ENCODE measurements at places on chromosomes 16 and 17. TPM values are rescaled to one million over a fixed set of nuclear protein-coding genes. Genes with fewer than 3 reads are reported as not detected.

GRCh38 chr16:14501331-14502255 lies 128.5 kb downstream of the PARN start:
- DNase-seq = peak; percentile 63

KRTAP4-3 gene
- not detected for polyA plus RNA-seq

DNA sequence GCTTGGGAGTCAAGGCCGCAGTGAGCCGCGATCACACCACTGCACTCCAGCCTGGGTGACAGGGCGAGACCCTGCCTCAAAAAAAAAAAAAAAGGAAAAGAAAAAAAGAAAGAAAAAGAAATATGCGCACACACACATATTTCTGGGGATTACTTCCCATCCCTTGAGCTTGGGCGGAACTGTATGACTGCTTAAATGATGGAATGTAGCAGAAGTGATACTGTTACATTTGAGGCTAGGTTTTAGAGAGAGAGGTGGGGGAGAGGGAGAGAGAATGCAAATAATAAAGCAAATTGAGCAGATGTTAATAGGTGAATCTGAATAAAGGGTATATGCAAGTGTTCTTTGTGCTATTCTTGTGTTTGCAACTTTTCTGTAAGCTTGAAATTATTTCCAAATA lies 12.0 kb upstream of the USP32 start:
- no peak for DNase-seq

DHX58 gene
- 4.2 TPM for polyA plus RNA-seq

DNA sequence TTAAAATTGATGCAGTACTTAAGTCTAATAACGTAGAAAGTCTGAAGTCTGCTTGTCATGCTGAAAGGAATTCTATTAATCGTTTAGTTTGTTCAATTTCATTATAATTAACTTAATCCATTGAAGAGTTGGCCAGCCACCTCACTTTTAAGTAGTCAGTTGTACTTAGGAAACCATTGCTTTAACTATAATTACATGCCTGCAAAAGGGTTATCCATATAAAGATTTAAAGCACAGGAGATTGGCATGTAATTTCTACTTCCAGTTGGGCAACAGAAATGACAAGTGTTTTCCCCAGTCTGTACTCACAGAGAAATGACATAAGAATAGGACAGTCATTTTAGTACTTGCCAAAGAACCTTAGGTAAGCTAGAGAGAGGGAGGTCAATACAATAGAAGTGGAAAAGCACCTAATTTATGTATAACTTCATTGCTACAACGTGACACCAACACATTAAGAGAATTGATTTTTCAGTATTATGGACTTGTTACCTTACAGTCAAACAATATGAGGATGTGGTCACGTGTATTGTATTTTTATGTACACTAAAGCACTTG lies 3.7 kb upstream of the USP32 start:
- no peak for DNase-seq

DNA sequence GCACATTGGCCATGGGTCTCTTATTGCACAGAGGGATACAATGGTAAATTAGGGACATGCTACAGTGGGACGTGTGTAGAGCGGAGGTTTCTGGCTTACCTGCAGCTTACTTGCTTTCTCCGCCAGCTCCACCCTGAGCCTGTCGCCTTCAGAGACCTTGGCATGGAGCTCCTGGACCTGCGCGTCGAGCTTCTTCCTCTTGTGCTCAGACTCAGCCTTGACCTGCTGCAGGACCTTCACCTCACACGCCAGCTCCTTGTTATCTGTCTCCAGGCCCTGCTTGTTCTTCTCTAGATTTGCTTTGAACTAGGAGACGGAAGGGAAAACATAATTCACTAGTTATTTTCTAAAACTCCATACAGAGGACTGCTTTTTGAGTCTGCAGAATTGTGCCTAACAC lies 63.5 kb downstream of the NDEL1 start:
- DNase-seq = no peak

SRL gene
- 3.7 TPM for polyA plus RNA-seq

ARL5C gene
- not detected for polyA plus RNA-seq

DNA sequence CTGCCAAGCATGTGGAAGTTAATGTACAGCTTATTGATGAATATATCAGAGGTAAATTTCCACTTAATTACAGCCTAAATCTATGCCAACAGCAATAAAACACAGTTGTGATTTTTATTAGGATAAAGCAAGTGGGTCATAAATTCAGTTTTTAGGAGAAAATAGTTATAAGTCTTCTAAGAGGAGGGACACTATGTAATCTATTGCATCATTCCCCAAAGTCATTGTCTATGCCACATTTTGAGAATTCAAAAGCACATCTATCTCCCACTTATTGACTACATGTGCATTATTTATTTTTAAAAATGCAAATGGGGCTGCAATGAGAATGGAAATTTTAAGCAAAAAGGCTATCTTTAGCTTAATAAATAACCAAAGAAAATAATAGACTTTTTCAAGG lies 23.7 kb upstream of the NSRP1 start:
- DNase-seq = no peak

- no peak for DNase-seq
Measured at GRCh38 chr17:66678827-66679226, 156.1 kb upstream of the CACNG5 start.

ZCCHC14 gene
- polyA plus RNA-seq = 22.2 TPM

GRCh38 chr17:64698725-64699124 lies 36.6 kb upstream of the SMURF2 start:
- no peak for DNase-seq

DNA sequence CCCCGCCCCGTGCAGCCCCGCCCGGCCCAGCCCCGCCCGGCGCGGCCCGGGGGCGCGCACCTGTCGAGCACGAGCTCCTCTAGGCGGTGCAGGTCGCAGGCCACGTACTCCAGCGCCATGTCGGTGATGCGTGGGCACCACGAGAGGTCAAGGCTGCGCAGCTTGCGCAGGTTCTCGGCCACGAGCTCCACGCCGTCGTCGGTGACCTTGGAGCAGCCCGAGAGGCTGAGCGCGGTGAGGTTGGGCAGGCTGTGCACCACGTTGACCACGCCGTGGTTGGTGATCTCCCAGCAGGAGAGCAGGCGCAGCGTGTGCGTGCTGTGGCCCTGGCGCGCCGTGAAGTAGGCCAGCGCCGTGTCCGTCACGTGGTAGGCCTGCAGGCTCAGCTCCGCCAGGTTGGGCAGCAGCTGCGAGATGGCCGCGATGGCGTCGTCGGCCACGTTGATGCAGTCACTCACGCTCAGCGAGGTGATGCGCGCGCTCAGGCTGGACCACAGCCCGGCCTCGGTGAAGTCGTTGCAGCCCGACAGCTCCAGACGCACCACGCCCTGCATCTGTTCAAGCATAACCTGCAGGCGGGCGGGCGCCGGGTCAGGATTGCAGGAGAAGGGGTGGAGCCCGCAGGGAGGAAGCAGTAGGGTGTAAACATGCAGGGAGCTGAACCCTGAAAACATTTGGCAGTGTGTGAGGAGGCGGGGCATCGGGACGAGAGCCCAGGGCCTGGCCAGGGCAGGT lies 5.3 kb upstream of the WDR24 start:
- DNase-seq = peak; percentile 55

TBC1D3B gene
- 1.6 TPM for polyA plus RNA-seq

GRCh38 chr16:78225919-78226318 lies 126.5 kb downstream of the WWOX start:
- no peak for DNase-seq

GRCh38 chr17:72030067-72030899 lies 90.5 kb upstream of the SOX9 start:
- DNase-seq = peak; percentile 71

C16orf96 gene
- polyA plus RNA-seq = 0.90 TPM

NOG gene
- polyA plus RNA-seq = 0.66 TPM

KRT28 gene
- not detected for polyA plus RNA-seq

CMTM2 gene
- 0.32 TPM for polyA plus RNA-seq

DNA sequence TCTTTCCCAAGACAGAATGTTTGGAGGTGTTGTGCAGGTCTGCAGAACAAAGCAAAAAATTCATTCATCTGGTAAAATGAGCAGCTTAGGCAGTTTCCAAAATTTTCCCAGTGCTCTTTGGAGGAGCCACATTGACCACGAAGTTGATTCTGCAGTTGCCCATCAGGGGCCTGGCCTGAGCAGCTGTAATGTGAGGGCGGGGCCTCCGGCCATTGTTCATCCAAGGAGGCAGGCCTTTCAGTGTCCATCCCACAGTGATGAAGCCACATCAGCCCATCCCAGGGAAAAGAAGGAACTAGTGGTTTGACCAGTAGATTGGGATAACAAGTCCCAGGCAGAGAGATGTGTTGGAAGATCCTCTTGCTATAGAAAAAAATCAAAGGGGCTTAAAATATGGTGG lies 10.1 kb downstream of the UBFD1 start:
- DNase-seq = no peak

DNA sequence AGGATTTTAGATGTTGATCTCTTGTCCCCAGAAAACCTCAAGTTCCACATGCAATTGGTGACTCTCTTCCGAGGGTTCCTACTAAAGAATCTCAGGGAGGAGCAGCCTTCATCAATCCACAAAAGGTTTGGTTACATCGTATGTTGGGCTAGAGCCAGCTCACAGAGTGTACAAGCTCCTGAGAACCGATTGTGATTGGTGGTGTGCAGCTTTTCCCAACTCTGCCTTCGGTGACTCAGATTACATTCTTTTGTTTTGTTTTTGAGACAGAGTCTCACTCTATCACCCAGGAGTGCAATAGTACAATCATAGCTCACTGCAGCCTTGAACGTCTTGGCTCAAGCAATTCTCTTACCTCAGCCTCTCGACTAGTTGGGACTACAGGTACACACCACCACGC lies 172.4 kb downstream of the PMP22 start:
- no peak for DNase-seq

GRCh38 chr16:80347900-80348299 lies 192.9 kb upstream of the DYNLRB2 start:
- DNase-seq = peak; percentile 71

DNA sequence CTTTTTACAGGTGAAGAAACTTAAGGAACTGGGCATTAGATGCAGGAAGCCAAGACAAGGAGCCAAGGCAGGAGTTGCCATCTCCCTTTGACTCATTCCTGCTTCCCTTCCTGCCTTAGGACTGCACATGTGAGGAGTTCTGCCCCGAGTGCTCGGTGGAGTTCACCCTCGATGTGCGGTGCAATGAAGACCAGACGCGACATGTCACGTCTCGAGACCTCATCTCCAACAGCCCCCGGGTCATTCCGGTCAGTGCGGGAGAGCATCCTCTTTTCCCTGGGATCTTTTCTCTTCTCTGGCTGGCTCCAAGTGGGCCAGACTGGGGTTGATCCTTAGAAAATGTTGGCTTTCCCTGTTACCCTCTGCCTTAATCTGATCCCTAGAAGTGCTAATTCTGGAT lies 6.6 kb downstream of the POLR2C start:
- DNase-seq = no peak

Measured in brain (organoid and tissue), 16 donors.